ENCODE measurements at places on chromosomes 16 and 17. TPM values are rescaled to one million over a fixed set of nuclear protein-coding genes. Genes with fewer than 3 reads are reported as not detected.

- H3K4me3 ChIP-seq, result no peak overlapping the region
- no peaks in the 10 kb centered on the region for H3K4me1 ChIP-seq
- H3K27me3 ChIP-seq, result no peaks in the 10 kb centered on the region
- no peak for DNase-seq
- no peaks in the 10 kb centered on the region for H3K36me3 ChIP-seq
- H3K27ac ChIP-seq, result no peak overlapping the region
Observed at GRCh38 chr17:13158494-13159240, 140.8 kb upstream of the ELAC2 start.

GRCh38 chr17:7262192-7262934, at the start of gene CLDN7:
TSS of gene CLDN7 (minus strand) at chr17:7262478. CDS start at chr17:7262043, 435 bp downstream.
- peak within 1 kb of the TSS; percentile 87 for H3K4me3 ChIP-seq
- peaks cover 34% of the 10 kb centered on the region for H3K4me1 ChIP-seq

DNA sequence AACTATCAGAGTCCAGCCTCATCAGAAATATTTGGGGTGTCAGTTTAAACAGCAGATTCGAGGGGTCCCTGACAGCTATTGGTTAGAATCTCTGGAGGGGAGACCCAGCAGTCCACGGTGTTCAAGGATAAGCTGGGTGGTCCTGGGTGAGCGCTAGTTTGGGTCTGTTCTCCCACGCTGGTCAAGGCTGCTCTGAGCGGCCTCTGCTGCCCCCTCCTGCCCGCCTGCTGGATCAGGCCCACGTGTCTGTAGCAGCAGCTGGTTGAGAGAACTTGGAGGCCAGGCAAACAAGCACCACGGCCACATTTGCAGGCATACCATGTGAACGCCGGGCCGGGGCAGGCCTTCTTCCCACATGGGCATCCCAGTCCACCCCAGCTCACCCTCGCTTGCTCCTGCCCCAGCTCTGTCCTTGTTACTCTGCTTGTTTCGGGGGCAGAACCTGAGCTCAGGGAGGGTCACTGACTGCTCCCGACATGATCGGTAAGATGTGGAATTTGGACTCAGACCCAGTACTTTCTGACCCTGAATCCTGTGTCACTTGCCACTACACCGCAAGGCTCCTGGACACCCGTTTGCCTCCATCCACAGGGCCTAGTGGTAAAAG, 7.4 kb downstream of the FOXF1 start:
- H3K27ac ChIP-seq, result peak overlapping the region; percentile 99
- H3K4me1 ChIP-seq, result peaks cover 21% of the 10 kb centered on the region
- no peak overlapping the region for H3K4me3 ChIP-seq
- H3K27me3 ChIP-seq, result peaks cover 62% of the 10 kb centered on the region

Gene CDH5
- total RNA-seq, result 2.6 TPM

Gene MEOX1
- total RNA-seq, result 0.90 TPM

Gene SLC12A4
- total RNA-seq, result 55.2 TPM

DNA sequence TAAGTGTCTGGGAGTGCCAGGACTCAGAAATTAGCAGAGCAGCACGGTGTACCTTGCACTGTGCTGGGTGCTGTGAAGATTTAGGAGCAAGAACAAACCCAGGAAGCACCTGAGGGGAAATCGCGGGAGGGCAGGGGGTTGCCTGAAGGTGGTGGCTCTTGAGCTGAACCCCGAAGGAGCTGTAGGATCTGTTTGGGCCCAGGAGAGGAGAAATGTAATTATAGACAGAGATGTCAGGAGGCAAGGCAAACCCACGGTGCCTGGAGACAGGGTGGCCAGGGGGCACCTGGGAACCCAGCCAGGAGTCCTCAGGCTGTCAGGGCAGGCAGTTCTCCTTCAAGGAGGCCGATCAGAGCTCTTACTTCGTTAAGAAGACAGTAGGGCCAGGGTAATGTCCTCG, 109.1 kb downstream of the C16orf78 start:
- peaks cover 19% of the 10 kb centered on the region for H3K27me3 ChIP-seq
- no peak overlapping the region for H3K27ac ChIP-seq
- no peak for DNase-seq
- no peak overlapping the region for H3K4me3 ChIP-seq
- H3K36me3 ChIP-seq, result no peaks in the 10 kb centered on the region
- peaks cover 6% of the 10 kb centered on the region for H3K4me1 ChIP-seq

DNA sequence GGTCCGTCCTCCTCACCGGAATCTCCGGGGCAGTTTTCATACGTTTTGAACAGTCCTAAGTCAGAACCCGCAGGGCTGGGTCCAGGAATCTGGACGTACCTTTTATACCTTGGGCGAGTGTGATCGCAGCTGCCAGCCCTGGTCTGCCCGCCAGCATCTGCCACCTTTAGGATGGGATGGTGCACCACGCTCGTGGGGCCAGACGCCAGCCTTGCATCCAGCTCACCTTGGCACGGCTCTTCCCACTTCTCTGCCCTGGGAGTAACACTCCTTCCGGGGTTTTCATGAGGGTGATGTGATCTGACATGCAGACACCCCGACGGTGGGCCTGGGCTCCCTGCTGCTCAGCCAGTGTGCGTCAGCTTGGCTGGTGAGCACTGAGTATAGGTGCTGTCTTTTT, 66.6 kb upstream of the ZNF469 start:
- H3K4me1 ChIP-seq, result peaks cover 4% of the 10 kb centered on the region
- no peak overlapping the region for H3K4me3 ChIP-seq
- DNase-seq, result no peak

GRCh38 chr16:77422196-77422784, 12.5 kb downstream of the ADAMTS18 start:
- H3K27ac ChIP-seq, result no peak overlapping the region
- H3K4me1 ChIP-seq, result no peaks in the 10 kb centered on the region
- H3K27me3 ChIP-seq, result no peaks in the 10 kb centered on the region
- DNase-seq, result no peak

DNA sequence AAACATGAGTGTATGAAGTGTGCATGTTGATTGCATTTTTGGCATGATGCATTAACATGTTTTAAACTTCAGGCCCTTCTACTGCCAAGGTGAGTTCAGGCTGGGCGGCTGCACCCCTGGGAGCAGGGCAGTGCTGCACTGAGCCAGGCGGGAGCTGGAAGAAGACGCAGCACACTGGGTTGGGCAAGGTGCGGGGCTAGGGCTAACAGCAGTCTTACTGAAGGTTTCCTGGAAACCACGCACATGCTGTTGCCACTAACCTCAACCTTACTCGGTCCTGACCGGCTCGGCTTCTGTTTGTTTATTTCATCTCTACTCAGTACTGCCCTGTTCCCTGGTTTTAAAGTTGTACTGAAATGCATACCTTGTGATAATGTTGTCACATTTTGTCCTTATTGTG, 61.0 kb downstream of the MAP2K4 start:
- no peaks in the 10 kb centered on the region for H3K27me3 ChIP-seq
- DNase-seq, result no peak
- no peaks in the 10 kb centered on the region for H3K4me1 ChIP-seq
- H3K27ac ChIP-seq, result no peak overlapping the region
- no peaks in the 10 kb centered on the region for H3K36me3 ChIP-seq
- no peak overlapping the region for H3K4me3 ChIP-seq

Gene CSH2
- total RNA-seq, result 1.4 TPM

GRCh38 chr17:80259457-80260068, 1.1 kb upstream of the RNF213 start:
- H3K27ac ChIP-seq, result peak overlapping the region; percentile 95
- H3K27me3 ChIP-seq, result no peaks in the 10 kb centered on the region
- DNase-seq, result no peak
- H3K4me3 ChIP-seq, result peak overlapping the region; percentile 61

GRCh38 chr16:1509307-1510221, 16.4 kb downstream of the TELO2 start:
- no peaks in the 10 kb centered on the region for H3K36me3 ChIP-seq
- H3K27me3 ChIP-seq, result no peaks in the 10 kb centered on the region
- H3K4me3 ChIP-seq, result no peak overlapping the region
- no peak overlapping the region for H3K27ac ChIP-seq
- no peaks in the 10 kb centered on the region for H3K4me1 ChIP-seq
- DNase-seq, result no peak

DNA sequence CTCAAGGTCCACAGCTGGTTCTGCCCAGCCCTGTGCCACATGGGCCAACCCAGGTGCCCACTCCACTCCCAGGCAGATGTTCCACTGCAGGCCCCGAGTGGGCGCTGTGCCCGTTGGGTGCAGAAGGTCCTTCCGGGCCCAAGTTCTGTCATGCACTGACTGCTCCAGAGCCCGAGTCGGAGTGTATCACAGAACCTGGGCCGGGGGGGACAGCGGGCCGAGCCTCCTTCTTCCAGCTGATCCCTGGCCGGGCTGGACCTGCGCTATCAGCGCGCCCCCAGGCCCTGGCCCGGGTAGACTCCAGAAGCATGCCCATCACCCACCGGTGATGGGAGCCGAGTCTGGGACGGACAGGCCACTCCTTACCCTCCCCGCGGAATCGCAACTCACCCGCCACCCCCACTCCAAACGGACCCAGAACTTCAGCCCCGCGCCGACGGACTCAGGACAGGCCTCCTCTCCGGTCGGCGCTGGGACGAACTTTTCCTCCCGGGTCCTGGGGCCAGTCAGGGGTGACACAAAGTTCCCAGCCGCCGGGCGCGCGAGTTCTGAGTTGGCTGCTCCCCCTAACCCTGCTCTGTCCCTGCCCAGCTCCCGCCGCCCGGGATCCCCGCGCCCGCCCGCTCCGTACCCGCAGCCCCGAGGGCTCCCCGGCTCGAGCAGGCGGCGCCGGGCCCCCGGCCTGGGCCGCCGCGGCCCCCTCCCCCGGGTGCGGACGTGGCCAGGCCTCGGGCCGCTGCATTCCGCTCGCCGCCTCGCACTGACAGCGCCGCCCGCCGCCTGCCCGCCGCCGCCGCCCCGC, at the start of gene COPZ2:
Gene COPZ2 (minus strand): TSS at position 762 of the 802 bp plus-strand sequence. CDS start 20 bp downstream, at position 742.
- DNase-seq, result peak; percentile 69
- peak within 1 kb of the TSS; percentile 66 for H3K4me3 ChIP-seq
- peak within 1 kb of the TSS; percentile 55 for H3K27ac ChIP-seq
- H3K27me3 ChIP-seq, result peaks cover 26% of the 10 kb centered on the region

Gene UMOD
- not detected for total RNA-seq

Gene NRN1L
- total RNA-seq, result 0.73 TPM

DNA sequence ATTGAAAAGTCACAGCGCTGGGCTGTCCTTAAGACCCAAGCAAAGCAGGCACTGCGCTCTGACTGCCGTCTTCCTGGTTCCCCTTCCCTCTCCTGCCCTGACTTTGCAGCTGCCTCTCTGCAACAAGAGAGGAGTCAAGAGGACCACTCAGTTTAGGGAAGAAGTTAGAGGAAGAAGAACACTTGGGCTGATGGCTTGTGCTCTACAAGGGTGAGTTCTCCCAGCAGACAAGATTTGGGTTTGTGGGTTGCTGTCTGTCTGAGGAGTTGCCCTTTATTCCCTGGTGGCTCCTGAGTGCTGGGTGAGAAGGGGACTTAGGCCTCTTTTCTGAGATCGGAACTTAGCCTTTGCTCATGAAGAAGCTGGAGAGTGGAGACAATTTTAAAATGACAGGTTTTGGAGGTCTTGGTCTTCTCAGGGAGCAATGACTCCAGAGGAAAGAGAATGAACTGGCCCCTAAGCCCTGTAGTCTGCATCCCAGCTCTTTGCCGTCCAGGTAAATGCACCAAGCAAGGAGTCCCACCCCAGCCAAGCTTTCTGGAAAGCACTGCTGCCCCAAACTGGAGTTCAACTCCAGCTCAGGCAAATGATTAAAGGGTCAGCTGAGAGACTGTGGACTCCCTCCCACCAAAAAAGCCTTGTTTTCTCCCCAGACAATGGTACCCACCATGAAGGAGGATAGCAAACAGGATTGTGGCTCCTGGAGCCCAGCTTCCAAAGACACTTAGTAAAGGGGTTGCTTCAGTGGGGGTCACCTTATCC, 2.7 kb upstream of the HOXB9 start:
- no peak overlapping the region for H3K27ac ChIP-seq
- H3K4me1 ChIP-seq, result peaks cover 20% of the 10 kb centered on the region
- no peaks in the 10 kb centered on the region for H3K36me3 ChIP-seq
- H3K4me3 ChIP-seq, result no peak overlapping the region

GRCh38 chr16:67514382-67514828, 14.2 kb upstream of the RIPOR1 start:
- no peak overlapping the region for H3K4me3 ChIP-seq
- peak; percentile 90 for DNase-seq
- no peaks in the 10 kb centered on the region for H3K4me1 ChIP-seq
- no peak overlapping the region for H3K27ac ChIP-seq
- no peaks in the 10 kb centered on the region for H3K36me3 ChIP-seq
- no peaks in the 10 kb centered on the region for H3K27me3 ChIP-seq

- no peaks in the 10 kb centered on the region for H3K36me3 ChIP-seq
- no peak overlapping the region for H3K27ac ChIP-seq
- no peak for DNase-seq
- no peak overlapping the region for H3K4me3 ChIP-seq
- no peaks in the 10 kb centered on the region for H3K27me3 ChIP-seq
- peaks cover 30% of the 10 kb centered on the region for H3K4me1 ChIP-seq
Observed at GRCh38 chr16:57380671-57381462, 8.6 kb downstream of the CX3CL1 start.

GRCh38 chr17:59671386-59671785, 35.8 kb downstream of the PTRH2 start:
- H3K27me3 ChIP-seq, result no peaks in the 10 kb centered on the region
- DNase-seq, result no peak
- no peak overlapping the region for H3K4me3 ChIP-seq

- H3K36me3 ChIP-seq, result no peaks in the 10 kb centered on the region
- H3K27me3 ChIP-seq, result no peaks in the 10 kb centered on the region
- H3K4me1 ChIP-seq, result peaks cover 8% of the 10 kb centered on the region
- DNase-seq, result no peak
Observed at GRCh38 chr16:58198803-58199411, 1.0 kb upstream of the CSNK2A2 start.

DNA sequence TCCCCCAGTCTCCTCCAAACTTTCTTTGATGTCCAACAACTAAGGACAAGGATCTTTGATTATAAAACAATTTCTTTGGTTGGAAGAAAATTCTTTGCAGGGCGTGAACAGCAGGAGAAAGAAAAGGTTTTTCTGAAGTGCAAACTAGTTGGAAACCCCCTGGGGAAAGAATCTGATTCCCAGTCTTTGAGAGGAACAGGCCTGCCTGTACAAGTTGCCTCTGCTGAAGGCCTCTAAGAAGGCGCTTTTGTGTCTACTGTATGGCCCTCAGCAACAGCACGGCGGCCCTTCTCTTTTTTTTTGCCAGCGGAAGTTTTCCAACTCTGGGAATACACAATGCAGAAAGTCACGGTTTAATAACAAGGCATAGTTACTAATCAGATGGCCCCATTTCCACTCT, 14.0 kb downstream of the RNF43 start:
- H3K27ac ChIP-seq, result no peak overlapping the region
- no peak overlapping the region for H3K4me3 ChIP-seq
- no peaks in the 10 kb centered on the region for H3K27me3 ChIP-seq
- no peaks in the 10 kb centered on the region for H3K36me3 ChIP-seq
- no peak for DNase-seq

GRCh38 chr17:32502710-32503109, 15.9 kb downstream of the CDK5R1 start:
- no peak overlapping the region for H3K4me3 ChIP-seq
- no peak for DNase-seq
- no peaks in the 10 kb centered on the region for H3K36me3 ChIP-seq
- no peaks in the 10 kb centered on the region for H3K27me3 ChIP-seq

- no peak overlapping the region for H3K4me3 ChIP-seq
- H3K27ac ChIP-seq, result no peak overlapping the region
- H3K27me3 ChIP-seq, result no peaks in the 10 kb centered on the region
Observed at GRCh38 chr16:100989-101388, 23.0 kb downstream of the MPG start.

Gene CDH13
- total RNA-seq, result 2.7 TPM

GRCh38 chr17:77217123-77217522, 76.4 kb downstream of the SEC14L1 start:
- DNase-seq, result no peak
- H3K36me3 ChIP-seq, result no peaks in the 10 kb centered on the region
- H3K4me1 ChIP-seq, result no peaks in the 10 kb centered on the region
- H3K27ac ChIP-seq, result no peak overlapping the region

- H3K27ac ChIP-seq, result no peak overlapping the region
- no peaks in the 10 kb centered on the region for H3K27me3 ChIP-seq
- no peaks in the 10 kb centered on the region for H3K36me3 ChIP-seq
- H3K4me3 ChIP-seq, result no peak overlapping the region
Observed at GRCh38 chr16:54027062-54027461, 259.5 kb downstream of the IRX3 start.
